ENCODE measurements at places on chromosomes 1 and 21. TPM values are rescaled to one million over a fixed set of nuclear protein-coding genes. Genes with fewer than 3 reads are reported as not detected.

Gene CRNN
- total RNA-seq = not detected

Gene CA14
- not detected for total RNA-seq

Gene CELA2A
- total RNA-seq = not detected

Gene CTSK
- total RNA-seq = 7.7 TPM

Gene FAM72B
- 1.6 TPM for total RNA-seq

DNA sequence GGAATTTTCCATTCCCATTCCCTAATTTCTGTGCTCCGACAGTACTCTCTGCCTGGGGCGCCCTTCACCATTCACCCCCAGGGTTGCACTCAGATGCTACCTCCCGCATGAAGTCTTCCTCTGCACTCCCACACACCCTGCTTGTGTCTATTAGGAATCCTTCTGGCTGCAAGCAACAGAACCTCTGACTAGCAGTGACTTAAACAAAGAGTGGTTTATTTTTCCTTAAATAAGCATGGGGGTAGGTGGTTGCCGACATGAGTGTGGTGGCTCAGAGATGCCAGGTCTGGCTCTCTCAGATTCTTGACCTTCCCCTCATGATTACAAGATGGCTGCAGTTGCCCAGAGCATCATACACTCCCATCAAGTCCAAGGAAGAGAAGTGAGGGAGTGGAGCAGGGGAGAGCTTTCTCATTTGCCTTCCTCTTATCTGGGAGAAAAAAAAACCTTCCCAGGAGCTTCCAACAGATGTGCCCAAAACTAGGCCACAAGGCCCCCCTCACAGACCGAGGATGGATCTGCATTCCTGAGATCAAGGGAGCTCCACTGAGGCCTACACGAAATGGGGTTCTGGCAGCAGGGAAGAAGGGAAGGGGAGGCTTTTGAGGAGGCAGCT lies 49.6 kb upstream of the LBR start:
- DNase-seq = no peak

GRCh38 chr1:237211031-237211430 lies 169.0 kb downstream of the RYR2 start:
- DNase-seq = no peak

- DNase-seq = no peak
These were observed 46.2 kb downstream of the AHDC1 start for GRCh38 chr1:27557596-27558340.

- DNase-seq = peak; percentile 24
These were observed 56.8 kb downstream of the GLIS1 start for GRCh38 chr1:53681977-53682685.

DNA sequence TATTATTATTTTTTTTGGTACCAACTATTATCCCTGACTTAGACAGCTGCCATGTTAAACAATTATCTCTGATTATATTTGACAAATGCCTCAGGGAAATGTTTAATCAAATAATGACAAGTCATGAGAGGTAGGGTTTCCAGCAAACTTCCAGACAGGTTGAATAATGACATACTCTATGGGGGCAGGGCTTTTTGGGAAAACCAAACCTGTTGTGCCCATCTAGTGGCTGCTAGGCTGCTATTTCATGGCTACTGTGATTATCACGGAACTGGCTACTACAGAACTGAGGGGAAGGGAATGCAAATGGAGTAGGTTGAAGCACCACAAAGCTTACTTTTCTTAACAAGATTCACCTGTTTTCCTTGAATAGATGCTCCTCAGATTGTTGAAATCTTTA lies 77.6 kb downstream of the DUSP10 start:
- DNase-seq = no peak

DNA sequence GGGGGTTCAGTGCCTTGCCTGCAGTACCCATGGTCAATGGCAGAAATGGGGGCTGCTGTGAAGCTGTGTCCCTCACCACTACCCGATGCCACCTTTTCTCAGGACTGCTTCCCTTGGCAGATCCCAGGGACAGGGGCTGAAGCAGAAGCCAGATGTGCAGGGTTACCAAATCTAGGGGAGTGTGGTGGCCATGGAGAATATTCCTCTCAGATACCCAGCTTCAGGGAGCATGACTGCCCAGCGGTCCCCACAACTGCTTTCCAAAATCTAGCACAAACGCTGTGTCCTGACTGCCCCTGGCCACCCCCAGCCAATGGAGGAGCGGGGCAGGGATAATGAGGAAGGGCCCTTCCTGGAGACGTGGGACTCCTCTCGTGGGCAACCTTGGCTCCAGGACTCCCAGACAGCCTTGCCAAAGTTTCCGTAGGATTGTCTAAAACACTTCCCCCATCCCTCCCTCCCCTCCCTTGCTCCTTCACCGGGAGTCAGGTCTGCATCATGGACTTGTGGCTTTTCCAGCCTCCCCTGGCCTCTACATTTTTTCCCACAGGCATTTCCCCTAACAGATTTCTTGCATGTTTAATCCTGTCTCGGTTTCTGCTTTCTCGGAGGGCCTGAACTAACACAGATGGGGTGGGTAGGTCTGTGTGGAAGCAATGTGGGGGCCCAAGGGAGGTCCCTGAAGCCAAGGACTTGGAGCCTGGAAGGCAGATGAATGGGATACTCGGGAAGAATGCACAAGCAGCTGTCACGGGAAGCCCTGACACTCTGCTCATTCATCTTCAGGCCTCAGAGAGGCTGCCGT lies 80.5 kb downstream of the OMA1 start:
- no peak for DNase-seq

DNA sequence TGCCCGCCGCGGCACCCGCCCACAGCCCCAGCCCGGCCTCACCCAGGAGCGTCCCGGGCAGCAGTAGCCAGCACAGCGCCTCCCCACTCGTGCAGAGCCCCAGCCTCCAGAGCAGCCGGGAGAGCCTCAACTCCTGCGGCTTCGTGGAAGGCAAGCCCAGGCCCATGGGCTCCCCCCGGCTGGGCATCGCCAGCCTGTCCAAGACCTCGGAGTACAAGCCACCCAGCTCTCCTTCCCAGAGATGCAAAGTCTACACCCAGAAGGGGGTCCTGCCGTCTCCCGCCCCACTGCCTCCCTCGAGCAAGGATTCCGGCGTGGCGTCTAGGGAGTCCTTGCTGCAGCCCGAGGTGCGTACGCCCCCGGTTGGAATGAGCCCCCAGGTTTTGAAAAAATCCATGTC lies 531.2 kb downstream of the KIF26B start:
- no peak for DNase-seq
